ENCODE measurements at places on chromosomes 2 and 18.

GRCh38 chr2:88880441-88880953 lies 189.0 kb downstream of the RPIA start:
- DNase-seq = peak; percentile 22

DNA sequence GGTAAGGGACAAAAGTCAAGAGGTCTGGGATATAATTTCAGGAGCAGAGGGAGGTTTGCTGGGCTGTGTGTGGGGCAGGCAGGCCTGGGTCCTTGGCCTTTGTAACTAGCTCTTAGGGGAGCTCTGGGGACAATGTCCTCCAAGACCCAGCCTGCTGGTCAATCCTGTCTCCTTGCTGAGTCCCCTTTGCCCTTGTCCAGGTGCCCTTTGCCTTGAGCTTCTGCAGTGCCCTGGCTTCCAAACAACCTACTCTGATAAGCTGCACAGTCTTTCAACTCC lies 30.0 kb upstream of the REEP1 start:
- no peak for DNase-seq

- no peak for DNase-seq
Measured at GRCh38 chr18:11506856-11507255, 102.5 kb upstream of the SLC35G4 start.

- no peak for DNase-seq
Measured at GRCh38 chr2:29629495-29629894, 291.9 kb downstream of the ALK start.

DNA sequence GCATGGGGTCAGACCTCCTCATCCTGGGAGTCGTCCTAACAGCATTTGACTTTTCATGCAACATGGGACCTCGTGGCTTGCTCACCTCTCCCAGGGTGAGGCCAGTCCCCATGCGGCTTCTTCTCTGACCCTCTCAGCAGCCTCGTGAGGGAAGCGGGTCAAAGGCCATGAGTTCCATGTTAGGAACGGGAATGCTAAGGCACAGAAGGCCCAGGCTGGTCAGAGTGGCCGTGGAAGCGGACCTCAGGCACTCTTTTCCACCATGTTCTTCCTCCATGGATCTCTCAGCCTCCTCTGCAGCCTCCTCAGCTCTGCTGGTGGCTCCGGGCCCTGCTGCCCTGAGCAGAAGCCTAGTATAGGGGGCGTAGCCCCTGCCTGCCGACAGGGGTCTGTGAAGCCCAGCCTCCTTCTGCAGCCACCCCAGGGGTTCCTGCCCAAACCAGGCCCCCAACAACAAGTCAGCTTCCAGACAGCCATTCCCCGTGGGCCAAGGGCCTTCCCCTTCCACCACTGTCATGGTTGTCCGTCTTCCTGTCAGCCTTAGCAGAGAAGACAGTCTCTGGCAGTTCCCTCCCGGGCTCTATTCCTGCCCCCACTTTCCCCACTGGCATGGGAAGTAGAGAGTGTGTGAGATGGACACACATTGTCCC lies 60.0 kb upstream of the OTOF start:
- DNase-seq = no peak

DNA sequence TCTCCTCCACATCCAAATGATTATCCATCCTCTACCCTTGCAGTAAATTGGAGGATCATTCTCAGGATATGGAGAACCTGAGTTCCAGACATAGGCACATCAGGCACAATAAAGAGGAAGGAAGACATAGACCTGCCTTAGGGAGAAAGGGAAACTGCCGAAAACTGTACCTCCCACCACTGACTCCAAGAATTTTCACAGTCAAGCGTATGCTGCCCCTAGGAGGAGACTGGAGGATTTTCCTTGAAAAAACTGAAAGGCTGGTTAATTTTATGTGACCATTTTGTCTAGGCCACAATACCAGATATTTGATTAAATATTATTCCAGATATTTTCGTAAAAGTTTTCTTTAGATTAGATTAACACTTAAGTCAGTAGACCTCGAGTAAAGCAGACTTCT lies 638.5 kb upstream of the PKDCC start:
- DNase-seq = no peak

GRCh38 chr18:61334491-61334850 lies 1.2 kb downstream of the CDH20 start:
- DNase-seq = no peak

DNA sequence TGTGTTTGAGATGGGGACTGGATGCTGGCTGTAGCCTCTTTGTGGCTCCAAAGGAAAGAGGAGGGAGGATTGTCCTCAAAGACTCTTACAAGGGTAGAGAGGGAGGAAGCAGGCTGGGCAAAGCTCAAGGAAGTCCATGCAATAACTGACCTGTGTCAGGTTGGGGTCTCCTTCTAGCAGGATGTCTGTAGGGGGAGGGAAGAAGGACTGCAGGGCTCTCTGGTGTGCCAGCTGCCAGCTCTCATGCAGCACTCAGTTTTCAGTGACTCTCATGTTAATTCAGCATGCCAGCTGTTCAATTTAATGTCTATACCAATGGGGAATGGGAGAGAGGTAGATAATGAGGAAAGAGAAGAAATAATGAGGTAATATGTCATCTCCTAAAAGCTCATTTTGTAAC lies 85.3 kb upstream of the RANBP2 start:
- no peak for DNase-seq

- no peak for DNase-seq
Measured at GRCh38 chr2:109535217-109535946, 78.4 kb downstream of the SEPTIN10 start.

GRCh38 chr2:178193496-178193822 lies 853 bp upstream of the OSBPL6 start:
- no peak for DNase-seq

DNA sequence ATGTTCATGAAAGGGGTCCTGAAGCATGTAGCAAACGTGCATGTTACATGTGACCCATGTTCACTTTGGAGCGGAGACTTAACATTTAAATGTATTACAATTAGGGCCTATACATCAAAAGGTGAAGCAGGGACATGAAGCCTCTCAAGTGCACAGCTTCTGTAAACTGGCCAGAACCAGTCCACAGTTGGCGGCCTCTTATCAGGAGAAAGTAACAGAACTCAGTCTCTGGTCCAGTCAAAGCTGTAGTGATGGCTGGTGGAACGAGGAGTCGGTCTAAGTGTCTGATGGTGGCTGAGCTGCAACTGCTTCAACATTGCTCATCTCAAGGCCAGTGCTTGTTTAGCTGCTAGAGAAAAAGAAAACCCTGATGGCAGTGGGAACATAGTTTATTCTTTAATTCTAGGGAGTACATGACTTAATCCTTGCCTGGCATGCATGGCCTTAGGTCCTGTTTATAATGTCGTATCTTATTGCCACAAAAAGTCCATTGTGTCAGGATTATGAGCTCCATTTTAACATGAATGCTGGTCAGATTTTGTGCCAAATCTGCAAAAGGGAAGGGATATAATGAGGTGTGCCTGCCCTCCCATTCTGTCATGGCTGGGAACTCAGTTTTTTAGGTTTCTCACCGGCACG lies 22.2 kb upstream of the YES1 start:
- no peak for DNase-seq

GRCh38 chr2:163733956-163734355 lies 1.9 kb downstream of the FIGN start:
- DNase-seq = no peak

DNA sequence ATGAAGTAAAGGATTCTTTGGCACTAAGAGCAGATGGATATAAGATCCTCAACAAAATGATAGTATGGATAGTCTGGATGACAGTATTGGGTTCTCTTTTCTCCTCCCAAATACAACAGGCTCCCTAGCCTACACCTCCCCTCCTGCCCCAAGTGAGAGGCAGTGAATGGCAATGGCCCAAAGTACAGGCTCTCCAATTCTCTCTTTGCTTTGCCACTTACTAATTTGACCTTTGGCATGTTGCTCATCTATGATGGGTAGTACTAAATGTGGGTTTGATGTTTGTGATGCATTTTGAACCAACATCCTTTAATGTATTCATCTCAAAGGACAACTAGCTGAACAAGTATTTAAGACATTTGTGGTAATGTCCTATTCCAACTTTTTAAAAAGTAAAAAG lies 65.9 kb downstream of the EIF5B start:
- DNase-seq = no peak

DNA sequence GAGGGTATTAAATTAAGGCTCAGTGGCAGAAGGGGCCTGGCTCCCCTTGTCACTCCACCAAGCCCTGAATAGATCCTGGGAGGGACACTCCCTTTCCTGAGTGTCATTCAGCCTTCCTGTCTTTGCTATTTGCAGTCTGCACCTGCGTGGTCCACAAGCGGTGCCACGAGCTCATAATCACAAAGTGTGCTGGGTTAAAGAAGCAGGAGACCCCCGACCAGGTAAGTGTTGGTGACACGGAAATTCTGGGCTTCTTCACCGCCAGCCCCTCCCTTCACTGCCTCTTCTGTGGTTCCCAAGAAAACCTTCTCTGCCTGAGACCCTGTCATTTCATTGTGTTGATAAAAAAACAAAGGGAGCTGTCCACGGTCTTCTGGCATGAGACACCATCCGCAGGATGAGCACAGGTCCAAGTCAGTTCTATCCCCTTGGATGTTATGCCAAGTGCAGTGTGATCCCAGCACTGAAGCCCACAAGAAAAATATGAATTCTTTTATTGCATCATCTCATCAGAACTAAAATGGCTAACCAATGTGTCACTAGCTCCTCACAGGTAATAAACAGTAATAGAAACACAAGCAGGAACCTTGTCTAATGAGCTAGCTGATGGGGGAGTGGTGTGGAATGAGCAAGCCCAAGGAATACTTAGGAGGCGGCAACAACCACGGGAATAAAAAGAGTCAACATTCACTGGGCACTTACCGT lies 316.9 kb upstream of the EPAS1 start:
- DNase-seq = no peak

GRCh38 chr2:189515264-189515663 lies 65.3 kb downstream of the SLC40A1 start:
- no peak for DNase-seq

- no peak for DNase-seq
Measured at GRCh38 chr2:173630425-173631126, 275.9 kb downstream of the CDCA7 start.

DNA sequence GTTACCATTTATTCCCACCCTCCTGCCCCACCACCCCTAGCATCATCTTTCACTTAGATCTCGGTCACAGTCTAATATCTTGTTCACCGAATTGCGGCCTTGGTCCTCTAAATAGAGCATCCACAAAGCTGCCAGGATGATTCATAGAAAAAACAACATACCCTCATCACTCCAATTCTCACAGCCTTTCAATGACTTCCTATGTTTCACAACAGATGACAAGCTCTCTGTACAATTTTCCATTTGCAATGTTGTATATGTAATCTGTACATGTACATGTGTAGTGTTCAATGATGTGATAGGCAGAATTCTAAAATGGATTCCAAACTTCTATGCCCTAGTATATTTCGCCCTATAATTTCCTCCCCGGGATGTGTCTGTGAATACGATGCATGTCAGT lies 675.6 kb upstream of the CELF4 start:
- DNase-seq = no peak

DNA sequence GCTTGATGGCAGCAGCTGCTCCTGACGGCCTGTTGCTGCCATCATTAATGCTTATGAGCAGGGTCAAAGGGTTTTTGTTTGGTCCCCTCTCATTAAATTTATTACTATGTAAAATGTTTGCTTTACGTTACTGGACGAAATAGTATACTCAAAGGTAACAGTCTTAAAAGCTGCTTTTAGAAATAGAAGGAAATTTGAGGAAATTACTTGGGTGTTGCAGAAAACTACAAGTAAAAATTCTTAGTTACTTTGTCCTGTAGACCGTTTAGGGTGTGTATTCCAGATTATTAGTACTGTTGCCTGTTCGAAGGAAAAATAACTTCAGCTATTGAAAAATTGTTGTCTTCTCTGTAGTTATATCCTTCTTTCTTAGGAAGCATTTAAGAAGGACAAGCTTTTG lies 27.8 kb downstream of the DDX1 start:
- DNase-seq = no peak

DNA sequence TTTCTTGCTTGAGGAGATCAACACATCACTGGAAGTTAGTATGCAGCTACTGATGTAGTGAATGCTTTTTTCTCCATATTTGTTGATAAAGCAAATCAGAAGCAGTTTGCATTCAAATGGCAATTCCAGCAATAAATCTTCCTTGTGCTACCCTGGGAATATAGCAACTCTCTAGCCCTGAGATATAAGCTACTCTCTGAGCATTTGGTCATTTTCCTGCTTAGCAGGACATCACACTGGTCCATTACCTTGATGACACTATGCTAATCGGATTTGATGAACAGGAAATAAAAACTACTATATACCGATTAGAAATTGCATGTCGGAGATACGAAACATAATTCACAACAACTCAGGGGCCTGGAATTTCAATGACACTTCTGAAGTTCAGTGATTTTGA lies 152.7 kb downstream of the CBLN2 start:
- no peak for DNase-seq

DNA sequence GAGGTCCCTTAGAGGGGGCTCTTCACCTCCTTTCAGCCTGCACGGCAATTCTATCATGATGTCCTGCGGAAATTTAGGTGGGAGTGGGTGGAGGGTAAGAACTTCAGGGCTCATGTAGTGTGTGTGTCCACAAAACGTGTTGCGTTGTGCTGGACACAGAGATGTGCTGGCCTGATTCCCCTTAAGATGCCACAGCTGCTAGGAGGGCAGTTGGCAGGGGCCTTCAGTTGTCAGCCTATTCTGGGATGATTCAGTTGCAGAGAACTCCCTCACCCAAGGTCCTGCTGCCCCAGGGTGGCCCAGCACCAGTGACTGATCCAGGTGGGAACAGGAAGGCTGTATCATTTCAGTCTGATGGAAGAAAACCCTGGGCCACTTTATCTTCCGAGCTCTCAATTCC lies 1.0 kb upstream of the HJURP start:
- DNase-seq = no peak

DNA sequence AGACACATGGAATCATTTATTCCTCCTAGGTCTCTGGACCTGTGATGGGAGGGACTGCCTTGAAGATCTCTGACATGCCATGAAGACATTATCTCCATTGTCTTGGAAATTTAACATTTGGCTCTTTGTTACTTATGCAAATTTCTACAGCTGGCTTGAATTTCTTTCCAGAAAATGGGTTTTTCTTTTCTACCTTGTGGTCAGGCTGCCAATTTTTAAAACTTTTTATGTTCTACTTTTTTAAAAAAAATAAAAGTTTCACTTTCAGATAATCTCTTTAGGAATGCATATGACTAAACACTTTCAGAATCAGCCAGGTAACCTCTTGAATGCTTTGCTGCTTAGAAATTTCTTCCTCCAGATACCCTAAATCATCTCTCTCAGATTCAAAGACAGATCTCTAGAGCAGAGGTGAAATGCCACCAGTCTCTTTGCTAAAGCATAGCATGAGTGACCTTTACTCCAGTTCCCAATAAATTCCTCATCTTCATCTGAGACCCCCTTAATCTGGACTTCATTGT lies 209.6 kb downstream of the RPRM start:
- no peak for DNase-seq

DNA sequence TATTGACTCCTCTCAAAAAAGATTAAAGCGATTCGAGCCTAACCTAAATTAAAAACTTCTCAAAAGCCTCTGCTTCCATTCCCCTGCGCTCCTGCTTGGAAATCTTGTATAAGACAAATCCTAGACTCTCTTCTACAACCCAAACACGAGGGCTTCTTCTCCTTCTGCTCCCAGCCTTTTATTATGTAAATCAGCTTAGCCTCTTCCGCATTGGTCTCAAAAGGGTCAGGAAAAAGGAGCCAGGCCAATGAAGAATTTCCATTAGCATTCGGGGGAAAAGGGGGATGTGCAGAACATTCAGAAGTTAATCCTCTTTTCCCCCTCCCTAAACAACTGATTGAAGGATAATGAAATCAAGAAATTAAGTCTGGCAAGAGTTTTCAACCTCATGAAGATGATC lies 107.9 kb downstream of the FAM124B start:
- no peak for DNase-seq
